ENCODE measurements at places on chromosomes 1 and 21.

DNA sequence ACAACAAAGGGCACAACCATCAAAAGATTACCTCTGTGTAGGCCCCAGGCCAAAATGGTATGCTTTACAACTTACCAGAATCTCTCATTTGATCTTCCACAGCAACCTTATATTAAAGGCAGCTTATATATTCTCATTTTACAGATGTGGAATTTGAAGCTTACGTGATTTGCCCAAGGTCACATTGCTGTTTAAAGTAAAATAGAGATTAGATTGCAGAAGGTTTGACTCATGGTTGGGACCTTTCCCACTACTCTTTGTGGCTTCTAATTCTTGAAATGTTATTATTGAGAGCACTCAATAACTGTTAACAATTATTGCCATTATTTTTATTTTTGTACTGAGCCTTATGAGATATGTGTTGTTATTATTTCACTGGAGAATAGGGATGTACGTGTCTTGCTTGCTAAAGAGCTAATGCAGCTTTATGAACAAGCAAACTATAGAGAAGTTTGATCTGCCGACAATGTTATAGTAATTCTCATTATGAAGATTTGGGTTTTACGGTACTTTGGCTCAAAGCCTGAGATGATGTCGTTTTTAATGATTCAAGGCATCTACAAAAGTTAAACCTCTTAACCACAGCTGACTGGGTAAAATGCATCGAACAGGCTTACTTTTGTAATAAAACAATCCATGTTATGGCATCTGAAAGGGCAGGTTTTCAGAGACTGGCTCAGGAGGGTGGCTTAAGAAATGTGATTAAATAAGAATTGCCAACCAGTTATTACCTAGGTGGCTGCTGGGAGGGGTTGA lies 43.3 kb upstream of the TSNAX start:
- DNase-seq: no peak

DNA sequence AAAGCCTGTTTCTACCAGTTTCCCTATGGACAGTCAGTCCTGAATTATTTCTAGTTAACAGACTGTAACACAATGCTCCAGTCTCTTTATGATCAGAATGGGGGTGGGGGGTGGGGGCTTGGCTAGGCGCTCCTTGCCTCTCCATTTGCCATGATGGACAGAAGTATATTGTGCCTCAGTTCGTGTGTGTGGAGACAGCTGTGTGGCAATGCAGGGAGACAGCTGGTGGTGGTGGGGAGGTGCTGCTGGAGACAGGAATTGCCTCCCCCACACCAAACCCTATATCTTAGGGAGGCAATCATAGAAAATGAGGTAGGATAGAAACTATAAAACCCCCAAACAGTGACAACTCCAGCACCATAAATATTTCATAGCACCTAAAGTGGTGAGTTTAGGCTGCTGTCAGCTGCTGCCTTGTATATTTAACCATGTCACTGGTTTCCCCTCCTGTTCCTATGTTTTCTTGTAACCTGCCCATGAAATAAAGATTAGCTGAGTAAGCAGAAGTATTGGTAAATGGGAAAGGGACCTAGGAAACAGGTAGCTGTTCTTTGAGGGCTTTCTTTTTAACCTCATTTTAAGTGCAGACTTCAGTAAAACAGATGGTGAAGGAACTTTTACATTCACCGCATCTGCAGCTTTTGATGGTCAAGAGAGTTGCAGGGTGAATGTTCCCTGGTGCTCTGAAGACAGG lies 3.4 kb downstream of the PLXNA2 start:
- peak; percentile 32 for DNase-seq

DNA sequence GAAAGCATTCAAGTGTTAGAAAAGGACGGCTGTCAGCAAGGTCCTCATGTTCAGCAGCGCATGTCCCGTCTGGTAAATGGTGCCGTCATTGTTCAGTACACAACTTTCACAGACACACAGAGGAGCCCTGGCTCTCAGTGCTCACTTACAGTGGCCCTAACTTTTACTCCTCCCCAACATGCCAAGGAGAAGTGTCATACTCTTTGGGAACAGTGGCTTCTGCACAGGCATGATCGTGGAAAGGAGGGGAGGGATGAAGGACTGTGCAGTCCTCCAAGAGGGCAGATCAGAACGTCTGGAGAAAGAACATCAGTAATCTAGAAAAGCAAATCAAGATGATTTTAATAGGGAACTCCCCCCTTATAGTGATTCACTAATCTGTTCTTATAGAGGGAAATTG lies 3.8 kb upstream of the GRHL3 start:
- no peak for DNase-seq

GRCh38 chr1:234200566-234200965 lies 172.7 kb upstream of the COA6 start:
- no peak for DNase-seq

DNA sequence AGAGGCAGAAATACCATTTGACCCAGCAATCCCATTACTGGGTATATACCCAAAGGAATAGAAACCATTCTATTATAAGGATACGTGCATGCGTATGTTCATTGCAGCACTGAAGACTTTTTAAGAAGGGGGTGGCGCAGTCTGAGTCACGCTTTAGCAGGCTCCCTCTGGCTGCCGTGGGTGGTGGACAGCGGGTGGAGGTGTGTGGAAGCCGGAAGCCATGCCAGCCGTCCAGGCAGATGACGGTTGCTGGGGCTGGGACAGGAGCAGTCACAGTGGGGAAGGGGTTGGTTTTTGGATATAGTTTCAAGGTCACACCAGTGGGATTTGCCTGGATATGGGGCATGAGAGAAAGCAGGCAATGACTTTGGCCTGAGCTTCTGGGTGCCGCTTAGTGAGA lies 270.5 kb downstream of the GRIK3 start:
- no peak for DNase-seq
